ENCODE measurements at places on chromosomes 7 and 10.

DNA sequence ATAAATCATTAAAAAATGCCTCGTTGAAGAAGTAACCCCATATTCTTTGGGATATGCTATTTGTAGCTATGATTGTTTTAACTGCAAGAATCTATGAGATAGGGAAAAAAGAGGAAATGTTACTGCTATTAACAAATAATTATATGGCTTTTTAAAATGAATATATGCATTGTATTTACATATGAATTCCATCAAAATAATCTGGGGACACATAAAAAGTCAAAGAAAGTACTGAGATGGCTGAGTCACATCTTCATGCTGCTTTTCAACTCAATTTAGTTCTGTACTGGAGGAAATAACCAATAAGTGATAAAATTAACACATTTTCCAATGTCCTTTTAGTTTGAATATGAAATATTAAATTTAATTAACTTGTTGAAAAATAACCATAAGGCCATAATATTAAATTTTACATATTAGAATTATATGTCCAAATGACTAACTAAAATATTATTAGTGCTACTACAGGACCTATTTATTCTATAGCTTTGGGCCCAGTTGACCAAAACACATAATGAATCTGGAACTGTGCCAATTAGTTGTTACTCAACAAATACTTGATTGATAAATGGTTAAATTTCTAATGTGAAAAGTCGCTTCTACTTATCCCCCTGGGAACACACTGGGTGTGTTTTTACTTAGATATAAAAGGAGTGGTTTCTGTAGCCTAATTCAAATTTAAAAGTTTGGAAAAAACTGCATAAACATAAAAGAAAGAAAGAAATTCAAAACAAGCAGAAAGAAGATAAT lies 214.6 kb upstream of the PFKP start:
- DNase-seq, result no peak

DNA sequence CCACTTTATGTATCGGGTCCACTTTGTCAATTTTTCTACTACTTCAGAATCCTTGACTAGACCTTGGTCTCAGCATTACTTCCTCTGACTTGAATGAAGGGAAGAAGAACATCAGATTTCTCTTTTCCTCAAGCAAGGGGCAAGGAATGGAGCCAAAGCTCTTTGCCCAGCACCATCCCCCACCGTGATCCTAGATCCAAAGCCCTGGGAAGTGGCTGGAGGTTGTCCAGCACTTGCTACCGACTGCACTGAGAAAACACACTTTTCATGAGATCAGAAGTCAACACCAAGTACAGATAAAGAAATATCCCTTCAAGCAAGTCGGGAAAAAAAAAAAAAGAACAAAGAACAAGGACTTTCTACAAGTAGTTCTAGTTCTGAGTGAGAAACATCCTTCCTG lies 102.1 kb upstream of the DDC start:
- DNase-seq, result no peak

DNA sequence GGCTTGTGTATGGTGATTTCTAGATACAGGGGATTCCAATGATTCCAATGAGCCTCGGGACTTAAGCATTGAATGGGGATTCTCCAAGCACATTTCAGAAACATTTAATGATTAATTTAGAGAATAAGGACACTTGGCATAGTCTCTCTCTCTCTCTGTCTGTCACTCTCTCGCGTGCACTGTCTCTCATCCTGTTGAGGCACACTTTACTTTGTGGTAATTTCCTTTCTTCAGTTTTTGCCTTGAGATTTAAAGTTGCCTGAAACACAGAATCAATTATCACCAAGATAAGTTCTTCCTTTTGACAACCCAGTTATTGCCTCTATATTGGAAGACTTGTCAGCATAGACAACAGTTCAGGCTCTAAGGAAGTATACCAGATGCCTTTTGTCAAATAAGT lies 131.6 kb downstream of the ARID5B start:
- DNase-seq, result no peak

DNA sequence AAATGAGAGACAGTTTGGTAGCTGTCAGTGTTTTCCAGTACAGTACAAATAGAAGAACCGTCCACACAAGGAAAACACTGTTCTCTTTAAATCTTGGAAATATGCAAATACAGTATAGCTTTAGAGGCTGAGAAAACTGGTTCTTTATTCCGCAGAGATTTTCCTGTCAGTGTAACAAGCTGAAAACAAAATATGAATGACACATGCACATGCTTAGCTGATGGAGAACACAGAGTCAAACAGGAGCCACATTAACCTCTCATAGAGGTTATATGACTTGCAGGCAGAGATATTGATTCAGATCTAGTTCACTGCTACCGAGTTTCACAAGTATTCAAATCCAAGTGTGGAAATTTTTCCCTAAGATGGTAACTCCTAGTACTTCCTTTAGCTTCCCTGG lies 135.2 kb upstream of the C1QL3 start:
- DNase-seq, result no peak

- no peak for DNase-seq
These were observed 74.1 kb downstream of the ZMYND11 start for GRCh38 chr10:209357-209756.

GRCh38 chr10:49609006-49609282 lies 1.2 kb upstream of the SLC18A3 start:
- DNase-seq, result no peak

- no peak for DNase-seq
These were observed 43.9 kb downstream of the FOXK1 start for GRCh38 chr7:4725850-4726450.

DNA sequence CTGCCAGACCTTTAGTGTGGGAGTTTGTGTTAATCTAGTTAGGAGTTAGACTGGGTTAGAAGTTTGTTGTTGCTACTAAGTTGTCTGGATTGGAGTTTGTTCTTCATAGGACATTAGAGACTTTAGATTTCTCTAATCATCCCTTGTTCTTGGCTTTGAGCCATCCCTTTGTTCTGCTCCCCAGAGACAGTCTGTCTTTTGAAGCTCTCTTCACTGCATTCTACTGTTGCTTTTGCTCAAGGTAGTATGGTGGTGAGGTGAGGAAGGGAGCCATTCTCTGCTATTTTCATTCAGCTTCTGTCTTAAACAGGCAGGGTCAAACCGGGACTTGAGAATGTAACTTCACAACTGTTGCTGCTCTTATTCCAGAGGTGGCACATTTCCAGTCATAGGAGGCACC lies 10.4 kb upstream of the TARP start:
- DNase-seq, result no peak

- no peak for DNase-seq
These were observed 217.8 kb upstream of the FRMD4A start for GRCh38 chr10:14548474-14548873.

DNA sequence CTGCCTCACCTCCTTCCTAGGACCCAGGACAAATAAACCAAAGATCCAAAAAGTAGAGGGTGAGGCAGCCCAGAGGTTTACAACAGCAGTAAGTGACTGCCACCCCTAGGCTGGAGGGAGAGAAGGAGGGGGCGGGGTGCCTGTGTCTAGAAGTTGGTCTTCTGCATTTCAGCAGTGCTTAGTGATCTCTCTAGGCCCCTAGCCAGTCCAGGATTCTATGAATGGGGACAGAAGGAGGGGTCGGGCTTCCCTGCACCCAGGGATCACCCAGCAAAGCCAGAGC lies 62.8 kb upstream of the KDM7A start:
- DNase-seq, result no peak

DNA sequence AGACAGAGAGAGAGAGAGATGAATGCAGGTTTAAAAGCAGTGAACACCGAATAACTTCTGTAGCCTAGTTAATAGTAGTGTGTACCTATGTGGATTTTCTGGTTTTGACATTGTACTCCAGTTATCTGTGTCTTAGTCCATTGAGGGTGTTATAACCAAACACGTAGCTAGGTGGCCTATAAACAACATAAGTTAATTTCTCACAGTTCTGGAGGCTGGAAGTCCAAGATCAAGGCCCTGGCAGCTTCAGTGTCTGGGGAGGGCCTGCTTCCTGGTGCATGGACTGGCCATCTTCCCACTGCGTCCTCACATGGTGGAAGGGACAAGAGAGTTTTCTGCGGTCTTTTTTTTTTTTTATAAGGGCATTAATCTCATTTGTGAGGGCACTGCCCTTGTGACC lies 23.5 kb downstream of the AOC1 start:
- DNase-seq, result no peak

GRCh38 chr10:79488336-79488735 lies 24.0 kb upstream of the EIF5AL1 start:
- DNase-seq, result peak; percentile 74

DNA sequence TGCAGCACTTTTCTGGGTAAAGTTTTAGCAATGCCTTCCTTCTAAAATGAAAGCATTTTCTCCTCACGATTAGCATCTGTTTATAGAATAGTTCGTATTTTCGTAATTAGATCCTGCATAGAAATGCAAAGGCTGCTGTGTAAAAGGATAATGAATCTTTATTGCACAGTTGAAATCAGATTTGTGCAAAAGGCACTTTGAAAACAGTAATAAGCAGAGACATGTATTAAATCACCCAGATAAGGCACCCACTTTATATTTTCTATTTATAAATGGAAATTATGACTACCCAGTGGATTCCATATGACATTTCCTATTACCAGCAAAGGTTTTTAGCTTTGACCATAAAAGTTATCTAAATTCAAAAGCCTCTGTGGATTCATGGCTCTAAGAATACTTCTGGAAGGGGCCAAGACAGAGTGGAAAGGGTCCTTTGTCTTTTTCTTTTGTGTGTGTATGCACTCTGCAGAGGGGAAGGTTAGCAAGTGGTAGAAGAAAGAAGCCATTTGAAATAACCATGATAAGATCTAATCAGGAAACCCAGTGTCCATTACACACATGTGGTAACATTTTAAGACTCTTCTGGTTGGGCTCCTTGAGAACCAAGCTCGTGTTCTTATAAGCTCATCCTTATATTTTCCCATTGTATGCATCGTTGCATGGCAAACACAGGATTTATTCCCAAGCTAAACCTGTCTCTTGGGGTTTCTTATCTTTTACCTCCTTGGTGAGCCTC lies 612.1 kb downstream of the AUTS2 start:
- no peak for DNase-seq

DNA sequence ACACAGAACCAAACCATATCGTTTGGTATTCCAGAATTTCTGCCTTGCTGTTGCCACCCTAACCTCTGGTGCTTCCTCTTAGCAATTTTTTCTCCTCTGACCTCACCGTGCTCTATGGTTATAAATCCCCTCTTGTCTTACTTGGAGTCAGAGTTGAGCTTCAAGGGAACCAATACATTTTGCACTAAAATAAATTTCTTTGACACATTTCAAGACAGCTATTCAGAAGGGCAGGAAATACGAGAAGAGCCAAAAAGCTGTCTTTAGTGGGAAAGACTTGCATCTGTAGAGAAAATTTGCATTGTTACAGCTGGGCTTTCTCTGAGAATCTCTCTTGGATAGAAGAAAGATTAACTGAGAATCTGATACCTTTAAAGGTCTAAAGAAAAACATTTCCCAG lies 14.5 kb upstream of the AKR1C2 start:
- DNase-seq, result no peak

DNA sequence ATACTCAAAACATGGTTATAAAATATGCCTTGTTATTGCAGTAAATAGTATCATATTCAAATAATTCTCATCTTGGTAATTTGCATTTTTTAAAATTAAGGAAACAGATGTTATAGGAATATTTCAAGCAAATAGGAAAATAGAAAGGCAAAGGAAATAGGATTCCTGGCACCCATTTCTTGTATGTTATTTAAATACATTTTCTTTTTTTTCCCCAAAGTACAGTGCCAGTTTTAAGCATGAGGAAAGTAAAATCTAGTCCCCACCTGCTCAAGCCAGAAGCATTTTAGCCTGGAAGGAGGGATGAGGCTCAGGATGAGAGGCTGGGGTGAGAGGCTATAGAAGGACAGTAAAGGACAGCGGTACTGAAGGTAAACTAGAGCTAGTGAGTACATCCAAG lies 38.1 kb downstream of the GNAT3 start:
- no peak for DNase-seq

GRCh38 chr10:35172574-35172973 lies 45.9 kb downstream of the CREM start:
- DNase-seq, result peak; percentile 48

DNA sequence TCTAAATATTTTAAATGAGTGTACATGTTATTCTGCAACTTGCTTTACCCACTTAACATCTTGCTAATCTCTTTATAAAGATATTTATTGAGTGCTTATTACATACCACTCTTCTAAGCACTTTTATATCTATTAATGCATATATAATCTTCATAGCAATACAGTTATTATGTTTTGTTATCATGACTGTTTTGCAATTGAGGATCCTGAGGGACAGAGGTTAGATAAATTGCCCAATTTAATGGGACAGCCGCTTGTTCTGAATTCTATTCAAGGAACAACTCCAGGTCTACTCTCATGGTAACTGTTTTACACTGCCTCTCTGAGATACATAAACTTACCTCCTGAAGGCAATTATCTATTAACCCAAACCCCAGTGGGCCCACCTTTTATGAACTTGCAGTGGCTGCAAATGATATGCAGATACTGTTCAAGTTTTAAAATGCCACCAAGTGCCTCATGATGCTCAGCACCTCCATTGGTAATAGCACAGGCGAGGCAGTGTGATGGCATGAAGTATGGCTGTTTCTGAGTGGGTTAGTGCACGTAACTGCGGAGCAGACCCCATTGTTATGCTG lies 60.5 kb downstream of the PON1 start:
- DNase-seq, result no peak

DNA sequence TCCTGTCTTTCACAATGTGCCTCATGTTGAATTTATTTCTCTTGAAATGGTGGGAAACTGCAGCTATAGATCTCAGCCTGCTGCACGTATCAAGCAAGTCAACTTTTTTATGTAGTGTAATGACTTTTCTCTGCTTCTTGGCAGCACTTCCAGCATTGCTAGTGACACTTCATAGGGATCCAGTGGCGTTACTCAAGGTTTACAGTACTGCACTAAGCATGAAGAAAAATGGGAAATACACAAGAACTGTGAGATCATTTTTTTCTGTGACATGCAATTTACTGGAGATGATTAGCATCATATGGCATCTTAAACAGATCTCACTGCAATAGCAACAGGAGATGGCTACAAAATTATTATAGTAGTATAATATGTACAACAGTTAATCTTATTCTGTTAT lies 90.9 kb downstream of the POLR1F start:
- DNase-seq, result peak; percentile 24

DNA sequence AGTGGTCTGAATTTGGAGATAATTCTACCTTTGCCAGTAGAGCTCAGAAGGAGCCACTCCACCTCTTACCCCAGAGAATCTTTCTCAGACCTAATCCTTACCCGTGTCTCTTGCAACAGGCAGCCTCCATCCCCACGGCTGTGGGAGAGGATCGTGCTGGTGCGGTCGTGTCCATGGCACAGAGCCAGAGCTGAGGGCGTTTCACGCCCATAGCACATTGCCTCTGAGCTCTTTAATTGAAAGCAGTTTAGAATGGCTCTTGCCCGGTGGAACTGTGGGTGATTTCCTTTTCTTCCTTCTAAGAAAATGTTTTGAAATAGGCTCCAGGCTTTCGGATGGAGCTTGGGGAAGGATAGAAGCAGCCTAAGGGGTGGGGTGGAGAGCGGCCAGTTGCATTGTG lies 41.5 kb downstream of the PRF1 start:
- DNase-seq, result no peak

GRCh38 chr7:1341361-1342089 lies 108.9 kb downstream of the UNCX start:
- DNase-seq, result no peak

Data from skeletal muscle cell (primary cell).